ENCODE measurements at places on chromosomes 11 and 22.

DNA sequence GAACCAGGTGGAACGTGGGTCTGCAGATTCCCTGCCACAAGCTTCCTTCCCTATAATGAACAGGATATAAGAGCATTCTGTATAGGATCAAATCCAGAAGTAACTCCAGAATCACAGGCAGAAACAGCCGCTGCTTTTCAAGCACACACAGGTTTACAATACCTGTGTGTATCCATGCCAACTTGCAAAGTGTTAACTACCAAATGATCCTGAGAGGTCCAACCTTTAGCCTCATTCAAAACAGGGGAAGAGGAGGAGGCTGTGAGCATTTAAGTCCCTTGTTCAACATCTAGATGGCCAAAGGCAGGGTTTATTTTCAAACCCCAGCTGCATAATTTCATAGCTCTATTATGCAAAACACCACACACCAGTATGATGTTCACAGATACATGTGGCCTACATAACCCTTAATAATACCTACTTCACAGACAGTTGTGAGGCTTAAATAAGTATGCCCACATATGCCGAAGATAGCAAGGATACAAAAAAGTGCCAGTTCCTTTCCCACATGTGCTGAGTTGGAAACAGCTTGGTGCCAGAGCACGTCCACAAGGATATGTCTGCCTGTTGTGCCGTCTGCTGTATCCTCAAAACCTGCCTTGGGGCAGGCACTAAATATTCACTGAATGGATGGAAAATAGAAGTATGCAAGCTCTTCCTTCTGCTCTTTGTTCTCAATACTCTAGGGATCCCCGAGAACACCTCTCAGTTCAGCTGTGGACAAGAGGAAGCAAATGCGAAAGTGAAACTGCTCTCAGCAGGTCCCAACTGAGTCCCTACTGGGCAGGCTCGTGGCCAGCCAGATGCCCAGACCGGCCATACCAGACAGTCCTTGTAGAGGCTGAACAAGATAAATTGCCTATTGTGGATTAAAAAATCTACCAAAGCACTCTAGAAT lies 66.8 kb downstream of the LARGE1 start:
- no peak for DNase-seq

- no peak for DNase-seq
These were observed 53.5 kb downstream of the VSIG10L2 start for GRCh38 chr11:125999234-125999880.

DNA sequence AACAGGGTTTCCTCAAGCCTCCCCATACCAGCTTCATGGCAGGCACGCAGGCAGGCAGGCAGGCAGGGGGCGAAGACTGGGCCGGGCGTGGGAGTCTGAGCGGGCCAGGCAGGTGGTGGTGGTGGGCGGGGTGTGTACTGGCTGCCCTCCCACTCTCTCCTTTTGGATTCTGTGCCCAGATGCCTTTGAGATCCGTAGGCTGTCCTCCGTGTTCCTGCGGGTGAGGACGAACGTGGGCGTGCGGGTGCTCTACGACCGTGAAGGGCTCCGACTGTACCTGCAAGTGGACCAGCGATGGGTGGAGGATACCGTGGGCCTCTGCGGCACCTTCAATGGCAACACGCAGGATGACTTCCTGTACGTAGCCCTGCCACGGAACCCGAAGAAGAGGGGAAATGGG lies 23.0 kb downstream of the OTOG start:
- DNase-seq = no peak

DNA sequence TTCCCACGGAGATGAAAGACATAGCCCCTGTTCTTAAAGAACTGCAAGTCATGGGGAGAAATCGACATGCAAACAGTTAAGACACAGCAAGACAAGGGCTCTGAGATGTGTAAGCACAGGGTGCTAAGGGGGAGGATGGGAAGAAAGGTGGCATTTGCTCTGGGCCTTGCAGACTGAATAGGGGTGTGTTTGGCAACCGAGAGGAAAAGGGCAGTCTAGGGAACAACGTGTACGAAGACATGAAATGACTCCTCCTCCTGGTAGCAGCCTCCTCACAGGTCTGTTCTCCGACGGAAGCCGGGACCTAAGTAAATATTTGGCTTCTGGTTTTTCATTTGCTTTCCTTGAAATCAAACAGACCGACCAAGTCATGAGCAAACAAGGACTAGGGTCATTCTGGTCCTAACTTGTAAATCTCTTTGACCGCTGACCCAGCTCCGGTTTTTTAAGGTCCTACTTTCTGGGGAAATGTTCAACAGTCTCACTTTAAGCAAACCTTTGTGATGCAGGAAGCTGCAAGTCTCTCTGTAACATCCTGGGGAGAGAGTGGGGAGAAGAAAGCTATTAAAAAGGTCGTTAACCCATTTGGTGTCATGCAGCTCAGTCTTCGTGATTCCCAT lies 19.7 kb downstream of the NNMT start:
- no peak for DNase-seq

DNA sequence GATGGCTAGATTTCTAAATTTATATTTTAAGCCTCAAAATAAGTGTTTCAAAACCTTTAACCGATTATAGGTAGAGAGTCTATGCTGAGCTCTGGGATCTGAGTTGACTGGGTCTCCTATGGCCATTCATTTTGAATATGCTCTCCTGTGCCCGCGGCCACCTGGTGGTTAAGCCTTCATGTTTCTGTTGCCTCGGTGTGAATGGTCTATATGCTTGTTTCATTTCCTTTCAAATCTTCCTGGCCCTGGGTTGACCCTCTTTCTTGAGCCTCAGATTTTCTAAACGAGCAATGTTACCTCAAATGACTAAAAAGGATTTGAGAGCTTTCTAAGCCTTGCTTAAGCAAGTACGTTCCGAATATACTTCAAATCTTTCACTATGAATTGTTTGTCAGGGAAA lies 789.4 kb upstream of the KIRREL3 start:
- DNase-seq = no peak

DNA sequence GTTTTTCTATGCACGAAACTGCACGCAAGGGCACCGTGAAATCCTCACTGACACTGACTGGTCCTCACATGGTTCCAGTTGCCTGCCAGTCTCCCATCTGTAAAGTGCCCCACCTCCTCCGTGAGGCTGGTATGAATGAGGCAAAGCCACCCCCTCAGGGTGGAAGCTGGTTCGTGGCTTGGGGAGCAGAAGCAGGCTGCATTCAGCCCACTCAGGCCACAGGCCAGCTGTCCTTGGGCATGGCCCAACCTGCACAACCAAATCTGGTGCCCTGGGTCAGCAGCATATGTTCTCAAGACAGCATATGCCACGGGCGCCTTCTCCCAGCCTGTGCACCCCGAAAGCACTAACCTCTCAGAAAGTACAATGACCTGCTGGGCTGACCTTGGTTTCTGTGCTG lies 29.3 kb downstream of the SERPINH1 start:
- no peak for DNase-seq

- no peak for DNase-seq
These were observed 28.8 kb upstream of the CHKA start for GRCh38 chr11:68150037-68150436.

GRCh38 chr11:61334434-61335354 lies 1.7 kb downstream of the TKFC start:
- no peak for DNase-seq

DNA sequence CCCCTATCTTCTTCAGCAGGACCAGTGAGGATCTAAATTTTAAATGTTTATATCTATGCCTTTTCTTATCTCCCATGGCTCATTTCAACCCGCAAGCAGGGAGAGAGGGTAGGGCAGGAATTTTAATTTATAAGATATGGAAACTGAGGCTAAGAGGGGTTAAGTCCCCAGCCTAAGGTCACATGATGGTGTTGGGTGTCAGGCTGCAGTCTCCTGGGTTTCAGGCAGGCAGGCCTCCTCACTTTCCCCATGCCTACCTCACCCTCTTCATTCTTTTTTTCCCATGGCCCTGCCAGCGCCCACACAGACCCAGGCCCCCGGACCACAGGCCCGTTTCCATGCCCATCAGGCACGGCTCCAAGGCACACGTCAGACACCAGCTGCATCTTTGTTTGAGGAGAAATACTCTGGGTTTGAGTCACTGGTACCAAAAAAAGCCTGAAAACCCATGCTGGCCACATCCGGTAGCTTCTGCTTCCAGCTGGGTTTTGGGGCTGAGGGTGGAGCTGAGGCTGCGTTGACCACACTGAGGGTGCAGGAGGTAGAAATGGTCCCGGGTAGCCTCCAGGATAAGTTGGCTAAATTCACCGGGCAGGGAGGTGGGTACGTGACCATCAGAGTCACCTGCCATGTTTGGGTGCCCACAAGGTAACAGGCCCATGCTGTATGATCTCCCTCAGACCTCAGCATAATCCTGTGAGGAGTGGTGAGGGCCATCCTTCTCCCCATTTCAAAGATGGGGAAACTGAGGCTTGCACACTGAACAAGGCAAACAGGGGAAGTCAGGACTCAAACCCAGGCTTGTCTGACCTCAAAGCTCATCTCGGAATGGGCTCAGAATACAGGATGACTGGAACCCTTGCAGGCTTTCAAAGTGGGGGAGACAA lies 7.5 kb downstream of the CRYBB1 start:
- no peak for DNase-seq
